Stimulated activated CD4-positive, alpha-beta T cell treated with anti-CD3 and anti-CD28 coated beads, Interleukin-2, amount 100 ng/mL, for 24 hours (primary cell): ENCODE measurements at places on chromosomes 3 and 15.

- DNase-seq: no peak
Measured at GRCh38 chr3:24161841-24162240, 216.8 kb downstream of the NR1D2 start.

GRCh38 chr3:64685331-64685799 is 2.4 kb downstream of the ADAMTS9 start:
- DNase-seq: no peak

DNA sequence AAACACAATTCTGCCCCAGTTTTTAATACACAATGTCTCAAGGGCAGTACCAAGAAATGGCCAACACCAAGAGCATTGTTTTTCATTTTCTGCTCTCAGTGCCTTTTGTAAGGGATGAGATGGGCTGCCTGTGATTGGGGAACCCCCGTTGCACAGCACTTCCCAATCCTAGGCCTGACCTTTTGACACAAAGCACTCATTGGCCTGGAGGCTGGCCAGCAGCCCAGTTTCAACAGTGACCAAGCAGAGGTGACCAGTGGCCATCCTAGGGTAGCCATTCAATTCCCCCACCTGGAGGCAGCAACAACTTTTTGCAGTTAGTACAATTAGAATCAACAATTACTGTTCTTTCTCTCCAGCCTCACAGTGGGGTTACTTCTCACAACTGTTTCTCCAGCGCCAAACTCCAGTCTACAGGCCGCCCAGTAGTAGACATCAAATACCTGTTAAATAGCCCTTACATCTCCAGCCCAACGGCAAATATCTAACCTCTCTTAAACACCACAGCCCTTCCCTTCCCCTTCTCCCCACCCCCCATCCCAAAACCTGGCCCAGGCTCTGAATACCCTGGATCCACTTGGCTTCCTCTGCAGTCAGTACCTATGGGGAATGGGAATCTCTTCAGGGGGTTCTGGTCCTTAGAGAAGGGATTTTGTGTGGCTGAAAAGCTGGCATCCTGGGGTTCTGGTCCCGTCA is 8.9 kb upstream of the LRRC2 start:
- no peak for DNase-seq

DNA sequence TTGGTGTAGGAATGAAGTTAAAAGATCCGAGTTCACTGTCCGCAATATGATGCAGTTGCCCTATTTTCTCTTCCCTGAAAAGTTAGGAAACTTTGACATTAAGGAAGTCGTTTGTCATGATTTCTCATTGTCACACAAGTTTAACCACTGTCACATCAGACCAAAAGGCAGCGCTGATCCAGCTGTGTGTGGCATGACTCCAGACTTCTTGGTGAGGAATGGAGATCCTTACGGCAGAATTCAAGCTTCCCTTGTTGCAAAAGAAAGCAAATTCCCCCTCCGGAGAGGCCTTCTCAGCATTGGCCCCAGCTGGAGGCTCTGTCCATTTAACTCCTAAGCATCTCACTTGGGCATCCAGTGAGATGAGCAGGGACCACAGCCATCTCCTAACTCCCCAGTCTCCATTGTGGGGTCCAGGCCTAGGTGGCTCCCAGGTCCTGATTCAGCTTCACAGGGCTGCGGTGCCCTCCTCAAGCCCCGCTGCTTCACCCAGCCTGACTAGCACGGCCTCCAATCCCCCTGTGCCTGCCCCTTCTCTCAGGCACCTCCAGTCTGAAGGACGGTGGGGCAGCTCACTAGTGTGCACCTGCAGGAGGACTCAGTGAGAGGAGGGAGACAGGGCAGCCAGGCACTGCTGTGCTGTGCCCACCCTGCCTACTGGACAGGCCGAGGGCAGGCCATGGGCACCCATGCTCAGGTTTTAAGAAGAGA is 159.5 kb downstream of the CHSY1 start:
- no peak for DNase-seq
